ENCODE measurements at places on chromosomes 11 and 22. TPM values are rescaled to one million over a fixed set of nuclear protein-coding genes. Genes with fewer than 3 reads are reported as not detected.
A peak's percentile ranks its signal among the peaks of the same experiment; 100 is the strongest.

DNA sequence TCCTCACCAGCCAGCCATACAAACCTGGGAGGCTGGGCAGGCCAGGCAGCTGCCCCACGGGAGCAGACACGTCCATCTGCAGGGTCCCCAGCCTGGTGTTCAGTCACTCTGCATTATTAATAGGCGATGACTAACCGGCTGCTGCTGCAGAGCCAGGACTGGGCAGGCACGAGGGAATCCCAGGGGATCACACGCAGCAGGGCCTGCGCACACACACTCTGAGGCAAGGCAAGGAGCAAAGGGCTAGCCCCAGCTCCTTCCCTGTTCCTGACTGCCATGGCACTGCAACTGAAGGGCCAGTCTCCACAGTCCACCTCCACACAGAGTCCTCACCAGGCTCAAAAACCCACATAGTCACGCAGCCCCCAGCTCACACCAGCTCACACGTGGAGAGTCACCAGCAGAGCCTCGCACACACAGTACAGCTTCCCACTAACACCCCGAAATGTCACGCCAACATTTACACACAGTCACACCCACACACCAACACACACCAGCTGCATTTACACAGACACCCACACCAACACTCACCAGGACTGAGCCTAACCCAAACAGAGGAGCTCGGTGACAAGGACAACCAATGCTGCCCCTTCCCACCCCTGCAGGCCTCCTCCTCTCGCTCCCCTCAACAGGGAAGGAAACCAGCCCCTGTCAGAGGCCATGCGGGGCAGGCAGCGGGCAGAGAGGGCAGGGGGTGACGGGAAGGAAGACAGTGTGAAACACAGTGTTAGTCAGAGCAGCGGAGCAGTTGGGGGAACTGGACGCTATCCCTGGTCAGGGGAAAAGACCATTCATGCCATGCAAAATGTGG is 47.3 kb downstream of the NRXN2 start:
- DNase-seq: peak; percentile 86

GRCh38 chr11:17531071-17531600 is 13.1 kb downstream of the USH1C start:
- no peak for DNase-seq

GRCh38 chr22:46450931-46451561 is 86.4 kb downstream of the CELSR1 start:
- no peak for DNase-seq

DNA sequence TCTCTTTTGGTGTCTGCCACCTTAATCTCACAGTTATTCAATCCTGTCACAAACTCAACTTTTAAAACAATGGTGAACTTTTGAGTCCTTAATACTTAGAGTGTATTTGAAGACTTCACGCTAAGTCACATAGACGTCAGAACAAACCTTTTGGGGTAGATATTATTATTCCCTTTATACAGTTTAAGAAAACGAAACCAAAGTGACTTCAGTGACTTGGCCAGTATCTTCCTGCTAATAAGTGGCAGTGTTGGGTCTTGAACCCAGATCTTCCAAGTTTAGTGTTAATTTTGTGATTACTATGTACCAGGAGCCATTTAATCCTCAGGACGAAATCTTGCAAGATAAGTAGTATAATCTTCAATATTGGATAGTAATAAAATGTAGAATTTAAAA is 691 bp downstream of the CEP295 start:
- no peak for DNase-seq

GRCh38 chr11:112260490-112260889 is at the start of gene PLET1:
PLET1 (minus strand) TSS chr11:112260860; CDS start chr11:112260589, 271 bp downstream.
- DNase-seq: no peak

DNA sequence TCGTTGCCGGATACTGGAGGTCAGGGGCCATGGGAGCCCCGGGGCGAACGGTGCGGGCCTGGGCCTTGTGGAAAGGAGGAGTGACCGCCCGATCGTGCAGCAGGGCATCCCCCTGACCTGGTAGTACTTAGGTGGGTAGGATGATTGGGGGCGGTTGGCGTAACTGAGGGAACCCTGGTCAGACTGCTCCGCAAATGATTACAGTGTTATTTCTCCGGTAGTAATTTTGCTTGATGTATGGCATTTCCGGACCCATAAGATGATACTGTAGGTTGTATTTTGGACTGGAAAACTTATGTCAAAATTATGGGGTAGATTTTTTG is 762 bp downstream of the MTMR3 start:
- no peak for DNase-seq

GRCh38 chr11:9459667-9460321 is 1.0 kb upstream of the ZNF143 start:
- no peak for DNase-seq

DNA sequence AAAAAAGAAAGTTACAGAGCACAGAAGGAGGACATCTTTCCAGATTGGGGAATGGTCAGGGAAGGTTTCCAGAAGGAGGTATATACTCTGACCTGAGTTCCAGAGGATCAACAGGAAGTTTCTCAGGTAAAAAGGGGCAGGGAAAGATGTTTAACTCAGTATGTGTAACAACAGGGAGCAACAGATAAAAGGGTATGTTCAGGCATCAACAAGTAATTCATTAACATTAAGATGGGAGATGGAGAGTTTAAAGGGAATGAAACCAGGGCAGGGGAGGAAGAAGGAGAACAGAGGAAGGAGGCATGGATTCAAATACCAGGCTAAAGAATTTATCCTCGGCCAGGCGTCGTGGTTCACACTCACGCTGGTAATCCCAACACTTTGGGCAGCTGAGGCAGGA is 2.5 kb upstream of the DENND5A start:
- DNase-seq: no peak

DNA sequence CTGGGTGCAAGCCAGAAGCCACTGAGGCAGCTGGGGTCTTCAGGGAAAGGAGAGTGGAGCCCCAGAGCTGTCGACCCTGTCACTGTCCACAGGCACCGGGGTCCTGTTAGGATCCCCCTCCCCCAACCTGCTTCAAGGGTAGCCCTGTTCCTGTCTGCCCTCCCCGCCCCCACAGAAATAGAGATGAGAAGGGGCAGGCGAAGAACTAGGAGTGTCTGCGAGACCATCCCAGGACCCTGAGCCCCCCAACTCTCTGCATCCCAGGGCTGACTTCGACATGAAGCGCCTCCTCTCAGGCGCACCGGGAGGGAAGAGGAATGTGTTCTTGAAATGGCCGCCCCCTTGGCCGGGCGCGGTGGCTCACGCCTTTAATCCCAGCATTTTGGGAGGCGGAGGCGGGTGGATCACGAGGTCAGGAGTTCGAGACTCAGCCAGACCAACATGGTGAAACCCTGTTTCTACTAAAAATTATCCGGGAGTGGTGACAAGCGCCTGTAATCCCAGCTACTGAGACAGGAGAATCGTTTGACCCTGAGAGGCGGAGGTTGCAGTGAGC is 607 bp upstream of the ZNF70 start:
- DNase-seq: no peak

DNA sequence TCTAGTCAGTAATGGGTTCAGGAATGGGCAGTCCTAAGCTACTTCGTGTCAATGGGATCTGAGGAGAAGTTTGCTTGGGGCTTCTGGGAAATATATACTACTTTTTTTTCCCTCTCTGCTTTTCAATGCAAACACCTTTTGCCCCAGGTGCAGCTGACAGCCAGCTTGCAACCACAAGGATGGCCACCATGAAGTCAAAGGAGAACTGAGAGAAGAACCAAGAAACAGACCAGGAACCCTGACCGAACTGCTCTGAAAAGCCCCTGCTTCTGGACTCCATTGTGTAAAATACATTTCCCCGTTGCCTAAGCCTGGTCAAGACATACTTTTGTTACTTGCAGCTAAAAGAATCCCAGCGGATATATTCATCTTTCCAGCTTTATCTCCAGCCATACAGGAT is 20.1 kb upstream of the CD44 start:
- DNase-seq: no peak

DNA sequence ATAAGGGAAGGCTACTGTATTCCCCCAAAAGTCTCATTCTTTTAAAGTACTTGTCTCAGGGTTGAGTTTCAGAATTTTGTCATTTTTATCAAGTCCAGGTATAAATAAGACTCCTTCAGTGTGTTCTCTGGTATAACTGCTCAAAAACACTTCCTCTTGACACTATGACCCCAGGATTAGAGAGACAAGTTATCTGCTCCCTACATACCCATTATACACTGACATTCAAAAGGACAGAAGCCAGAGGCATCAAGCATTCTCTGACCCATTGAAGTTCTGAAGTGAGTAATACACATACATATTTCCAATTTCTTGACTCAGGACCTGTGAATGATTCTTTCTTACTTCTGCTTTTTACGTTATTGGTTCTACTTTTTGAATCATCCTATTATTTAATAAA is 447.8 kb upstream of the CNTN5 start:
- DNase-seq: no peak

GRCh38 chr22:39179841-39180335 is 27.4 kb upstream of the CBX7 start:
- no peak for DNase-seq

- DNase-seq: no peak
Measured at GRCh38 chr11:113643006-113643585, 63.0 kb downstream of the TMPRSS5 start.

GRCh38 chr11:66325263-66325671 is 8.4 kb upstream of the CD248 start:
- DNase-seq: no peak

- peak; percentile 12 for DNase-seq
Measured at GRCh38 chr11:120137611-120138521, at the start of gene TRIM29. TRIM29 (minus strand) TSS chr11:120138113; CDS start chr11:120138031, 82 bp downstream.

GRCh38 chr11:134363161-134363560 is 31.4 kb downstream of the GLB1L2 start:
- DNase-seq: peak; percentile 6

DNA sequence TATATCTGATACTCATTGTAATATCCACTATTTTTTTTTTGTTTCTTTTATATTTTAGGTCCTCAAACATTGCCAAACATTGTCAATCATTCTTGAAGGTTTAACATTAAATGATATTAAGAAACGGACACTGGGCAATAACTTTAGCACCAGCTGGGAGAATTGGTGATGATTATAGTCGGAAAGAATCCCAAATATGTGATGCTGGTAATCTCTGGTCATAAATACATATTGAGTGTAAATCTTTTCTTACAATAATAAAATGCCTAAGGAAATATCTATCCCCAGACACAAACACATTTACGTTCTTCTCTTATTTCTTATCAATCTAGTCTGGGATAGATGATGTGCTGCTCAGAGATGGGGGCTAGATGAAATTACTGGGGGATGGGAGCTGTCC is 25.2 kb downstream of the OR51E2 start:
- no peak for DNase-seq

DNA sequence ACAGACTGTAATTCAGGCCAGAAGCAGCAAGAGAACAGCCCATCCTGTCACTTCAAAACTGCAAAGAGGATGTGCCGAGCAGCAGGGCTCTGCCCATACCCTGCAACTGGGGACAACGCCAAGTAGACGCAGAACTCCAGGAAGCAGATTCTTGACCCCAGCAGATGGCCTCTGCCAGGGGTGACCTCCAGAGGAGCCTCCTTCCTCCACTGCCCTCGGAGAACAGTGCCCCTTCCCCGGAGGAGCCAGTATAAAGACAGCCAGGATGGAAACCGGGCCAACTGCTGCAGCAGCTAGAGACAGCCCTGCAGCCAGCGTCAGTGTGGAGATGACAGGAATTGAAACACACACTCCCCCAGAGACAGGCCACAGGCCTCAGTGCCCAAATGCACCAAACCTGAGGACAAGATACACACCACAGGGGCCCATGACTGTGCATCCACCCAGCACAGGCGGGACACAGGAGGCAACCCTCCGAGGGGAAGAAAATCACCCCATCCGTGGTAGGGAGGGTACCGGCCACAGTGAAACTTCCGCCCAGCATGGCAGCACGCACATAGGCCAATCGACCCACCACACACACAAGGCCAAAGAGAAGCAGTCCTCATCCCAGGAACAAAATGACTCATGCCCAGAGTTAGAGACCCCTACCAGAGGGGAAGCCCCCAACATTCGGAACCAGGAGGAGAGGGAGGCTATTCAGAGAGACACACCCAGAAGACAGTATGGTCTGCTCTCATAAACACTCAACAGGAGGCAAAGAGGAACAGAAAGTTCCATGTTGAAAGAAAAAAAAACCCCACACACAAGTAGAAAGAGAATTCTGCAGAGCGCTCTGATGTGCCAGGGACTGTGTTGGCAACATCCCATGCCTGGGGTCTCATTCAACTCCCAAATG is 5.6 kb downstream of the AHNAK start:
- no peak for DNase-seq

DNA sequence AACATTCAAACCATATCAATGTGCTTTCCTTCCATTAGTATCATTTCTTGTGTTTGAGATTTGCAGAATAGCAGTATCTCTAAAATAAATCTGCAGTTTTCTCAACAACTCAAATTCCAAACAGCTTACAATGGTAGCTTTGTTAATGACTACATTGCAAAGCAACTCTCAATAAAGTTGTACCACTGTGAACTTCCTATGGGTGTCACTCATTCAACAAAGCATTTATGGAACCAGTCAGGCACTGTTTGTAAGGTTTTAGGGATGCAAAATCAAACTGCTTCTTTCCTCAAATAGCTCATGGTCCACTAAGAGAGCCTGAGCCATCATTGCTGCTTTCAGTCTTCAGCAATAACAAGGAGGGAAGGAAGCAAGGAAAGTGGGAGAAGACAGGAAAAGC is 91.0 kb downstream of the CCDC83 start:
- DNase-seq: no peak

DNA sequence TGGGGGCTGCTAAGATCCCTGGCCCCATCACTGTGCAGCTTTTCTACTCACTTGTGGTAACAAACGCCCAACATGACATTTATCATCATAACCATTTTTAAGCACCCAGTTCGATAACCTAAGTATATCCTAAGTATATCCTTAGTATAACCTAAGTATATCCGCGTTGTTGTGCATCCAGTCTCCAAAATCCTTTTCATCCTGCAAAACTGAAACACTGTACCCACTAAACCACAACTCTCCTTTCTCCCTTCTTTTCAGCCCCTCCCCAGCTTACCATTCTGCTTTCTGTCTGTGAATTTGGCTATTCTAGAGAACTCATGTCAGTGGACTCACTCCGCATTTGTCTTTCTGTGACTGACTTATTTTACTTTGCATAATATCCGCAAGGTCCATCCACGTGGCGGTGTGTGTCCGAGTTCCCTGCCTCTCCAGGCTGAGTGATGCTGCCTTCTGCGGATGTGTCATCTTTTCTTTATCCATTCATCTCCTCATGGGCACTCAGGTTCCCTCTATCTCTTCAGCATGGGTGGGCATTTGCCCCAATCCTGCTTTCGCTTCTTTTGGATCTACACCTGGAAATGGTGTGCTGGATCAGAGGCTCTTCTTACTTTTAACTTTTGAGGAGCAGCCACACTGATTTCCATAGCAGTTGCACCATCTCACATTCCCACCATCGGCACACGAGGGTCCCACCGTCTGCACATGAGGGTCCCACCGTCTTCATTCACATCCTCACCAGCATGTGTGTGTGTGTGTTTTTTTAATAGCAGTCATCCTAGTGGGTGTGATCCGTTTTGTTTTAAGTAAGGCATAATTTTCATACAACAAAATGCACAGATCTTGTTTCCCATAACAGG is 82.4 kb upstream of the CLDN5 start:
- no peak for DNase-seq

LIF gene
- total RNA-seq: 3.8 TPM

PHOX2A gene
- total RNA-seq: not detected

NAALADL1 gene
- 3.1 TPM for total RNA-seq

ENTHD1 gene
- not detected for total RNA-seq

TRPM5 gene
- total RNA-seq: not detected

TRAF6 gene
- 11.3 TPM for total RNA-seq

DNAJB13 gene
- not detected for total RNA-seq

OR5B21 gene
- not detected for total RNA-seq
